ENCODE measurements at places on chromosomes 7 and 10. TPM values are rescaled to one million over a fixed set of nuclear protein-coding genes. Genes with fewer than 3 reads are reported as not detected.

Gene RHOBTB1
- polyA plus RNA-seq: 5.1 TPM

Gene RUFY2
- 7.8 TPM for polyA plus RNA-seq

Gene ACTL6B
- not detected for polyA plus RNA-seq

Gene FBXO24
- polyA plus RNA-seq: 0.30 TPM

Gene COX15
- 15.5 TPM for polyA plus RNA-seq

Gene SDK1
- polyA plus RNA-seq: 3.7 TPM

Gene ATP6V0E2
- polyA plus RNA-seq: 25.1 TPM

Gene PTPRN2
- polyA plus RNA-seq: 2.1 TPM

Gene CHAT
- not detected for polyA plus RNA-seq

Gene MLXIPL
- 3.4 TPM for polyA plus RNA-seq

Gene SLC16A12
- polyA plus RNA-seq: 0.75 TPM

Gene PLEKHS1
- 4.2 TPM for polyA plus RNA-seq

Gene ABCA13
- polyA plus RNA-seq: 1.9 TPM

Gene RNLS
- 5.8 TPM for polyA plus RNA-seq

Gene RARRES2
- 164 TPM for polyA plus RNA-seq
